ENCODE measurements at places on chromosomes 5 and 9. TPM values are rescaled to one million over a fixed set of nuclear protein-coding genes. Genes with fewer than 3 reads are reported as not detected.
A peak's percentile ranks its signal among the peaks of the same experiment; 100 is the strongest.

GRCh38 chr5:146732962-146733361, 145.6 kb downstream of the PPP2R2B start:
- DNase-seq, result no peak

DNA sequence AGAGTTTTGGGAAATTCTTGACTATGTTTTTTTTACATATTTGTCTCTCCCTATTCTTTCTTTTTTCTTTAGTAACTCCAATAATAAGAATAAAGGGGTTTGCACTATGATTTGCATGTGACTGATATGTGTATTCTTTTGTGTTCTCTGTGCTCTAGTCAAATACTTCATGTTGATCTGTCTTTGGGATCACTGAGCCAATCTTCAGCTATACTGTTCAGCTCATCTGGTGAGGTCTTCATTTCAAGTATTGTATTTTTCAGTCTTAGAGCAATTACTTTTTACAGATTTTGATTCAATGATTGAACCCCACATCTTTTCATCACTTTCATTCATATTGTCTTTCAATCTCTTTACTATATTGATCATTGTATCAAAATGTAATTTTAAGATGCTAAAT, 58.1 kb upstream of the TAF11L2 start:
- no peak for DNase-seq

Gene FOXD4L5
- total RNA-seq, result not detected

Gene CCNO
- not detected for total RNA-seq

DNA sequence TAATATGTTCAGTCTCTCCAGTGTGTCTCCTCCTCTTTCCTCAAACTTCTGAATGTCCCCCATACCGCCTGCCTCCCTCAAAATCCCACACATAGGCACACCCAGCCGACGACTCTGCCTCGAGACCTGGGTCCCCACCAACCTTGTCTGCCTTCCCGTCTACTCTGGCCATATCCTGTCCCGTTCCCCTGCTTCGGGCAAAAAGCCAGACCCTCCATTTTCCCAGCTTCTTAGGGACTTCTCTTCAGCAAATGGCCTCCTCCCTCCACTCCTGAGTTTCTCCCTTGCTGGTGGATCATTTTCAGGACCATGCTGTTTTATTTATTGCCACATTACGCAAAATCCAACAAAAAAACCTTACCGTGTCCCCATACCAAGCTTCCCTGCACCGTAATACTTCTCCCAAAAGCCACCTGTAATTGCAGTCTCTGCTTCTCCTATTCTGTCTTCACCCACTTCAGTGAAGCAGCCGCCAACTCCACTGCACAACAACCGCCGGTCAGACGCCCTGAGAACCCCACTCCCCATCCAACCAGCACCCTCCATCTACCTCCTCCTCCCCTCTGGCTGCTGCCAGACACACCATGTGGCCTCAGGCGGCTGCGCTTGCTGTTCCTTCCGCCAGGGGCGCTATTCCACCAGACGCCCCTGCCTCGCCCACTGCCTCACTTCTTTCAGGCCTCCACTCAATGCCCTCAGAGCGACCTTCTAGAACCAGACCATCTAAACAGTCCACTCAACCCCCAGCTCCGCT, 117.0 kb downstream of the TRPM6 start:
- DNase-seq, result peak; percentile 60

DNA sequence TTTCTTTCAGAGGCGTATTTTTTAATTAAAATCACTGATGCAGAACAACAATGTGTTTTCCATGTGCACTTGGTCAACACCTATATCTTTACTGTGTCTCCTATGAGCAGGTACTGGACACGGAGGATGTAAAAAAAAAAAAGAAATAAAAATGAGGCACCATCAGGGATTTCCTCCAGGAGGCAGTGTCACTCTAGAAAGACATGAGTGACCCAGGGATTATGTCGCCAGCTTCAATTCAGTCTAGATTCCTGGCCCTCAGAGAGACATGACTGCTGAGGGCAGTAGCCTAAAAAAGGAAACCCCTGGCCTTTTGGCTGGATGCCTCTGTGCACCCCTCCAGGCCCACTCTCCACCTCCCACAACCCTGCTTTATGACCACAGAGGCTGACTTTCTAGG, 18.3 kb upstream of the IL33 start:
- DNase-seq, result no peak

Gene SMIM33
- 1.5 TPM for total RNA-seq

Gene GFPT2
- total RNA-seq, result 0.12 TPM

GRCh38 chr9:18493451-18493993, 19.6 kb downstream of the ADAMTSL1 start:
- DNase-seq, result no peak

DNA sequence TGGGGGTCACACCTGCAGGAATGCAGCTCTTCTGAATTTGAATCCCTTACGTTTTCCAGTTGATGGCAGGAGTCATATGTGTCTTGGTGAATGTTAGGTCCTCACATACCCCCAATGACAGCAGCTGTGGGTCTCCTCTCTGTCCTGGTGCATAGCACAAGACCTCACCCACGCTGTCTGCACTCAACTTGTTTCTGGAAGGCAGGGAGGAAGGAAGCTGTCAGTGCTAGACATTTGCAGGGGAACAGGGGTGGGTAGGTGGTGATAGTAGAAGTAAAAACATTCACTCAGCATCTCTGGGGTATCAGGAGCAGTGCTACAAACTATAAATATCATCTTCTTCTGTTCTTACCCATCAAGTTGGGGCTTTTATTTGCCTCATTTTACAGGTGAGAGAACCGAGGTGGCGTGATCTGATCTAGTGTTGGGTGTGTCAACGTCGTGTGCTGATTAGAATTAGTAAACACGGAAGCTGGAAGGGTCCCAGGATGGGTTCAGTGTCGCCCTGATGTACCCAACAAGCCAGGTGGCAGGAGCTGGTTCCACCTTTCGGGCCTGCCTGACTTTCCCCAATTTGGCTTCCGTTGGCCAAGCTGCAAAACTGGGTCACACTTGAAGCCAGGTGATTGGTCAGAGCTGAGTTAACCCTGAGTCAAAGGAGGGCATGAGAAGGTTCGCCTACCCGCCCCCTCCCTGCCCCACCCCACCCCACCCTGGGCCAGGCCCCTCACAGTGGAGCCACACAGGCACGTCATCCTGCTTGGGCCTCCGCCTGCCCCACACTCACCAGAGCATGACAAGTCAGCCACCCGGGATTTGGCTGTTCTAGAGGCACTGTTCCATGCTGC, 15.8 kb downstream of the ERGIC1 start:
- no peak for DNase-seq

GRCh38 chr5:111582993-111583601, 70.8 kb upstream of the STARD4 start:
- no peak for DNase-seq

GRCh38 chr5:143243103-143243502, 160.4 kb downstream of the NR3C1 start:
- DNase-seq, result no peak

Data from activated CD4-positive, alpha-beta memory T cell treated with anti-CD3 and anti-CD28 coated beads for 36 hours (primary cell).